ENCODE measurements at places on chromosomes 4 and X. TPM values are rescaled to one million over a fixed set of nuclear protein-coding genes. Genes with fewer than 3 reads are reported as not detected.

DNA sequence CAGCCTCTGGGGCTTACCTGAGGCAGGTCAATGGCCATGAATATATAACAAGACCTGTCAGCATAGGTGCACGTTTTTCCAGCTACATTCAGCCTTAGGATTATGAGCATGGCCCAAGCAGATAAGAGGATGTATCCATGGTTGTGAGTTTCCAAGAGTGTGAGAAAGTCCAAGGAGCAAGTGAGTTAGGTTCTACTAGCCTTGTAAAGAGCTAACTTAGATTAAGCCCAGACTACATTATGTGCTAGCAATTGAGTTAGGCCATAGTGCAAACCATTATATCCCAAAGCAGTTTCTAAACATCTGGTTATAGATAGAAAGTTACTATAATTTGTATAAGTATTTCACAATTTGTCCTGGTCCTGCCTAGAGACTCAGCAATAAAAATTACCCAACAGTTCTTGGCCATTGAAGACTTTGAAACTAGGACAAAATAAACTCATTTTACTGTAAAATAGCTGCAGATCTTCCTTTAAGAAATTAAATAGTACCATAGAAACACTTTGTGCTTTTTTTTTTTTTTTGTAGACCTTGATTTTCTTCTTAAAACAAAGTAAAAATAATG, 312.0 kb downstream of the CAMK2D start:
- no peaks in the 10 kb centered on the region for H3K36me3 ChIP-seq
- no peak overlapping the region for H3K27ac ChIP-seq
- H3K27me3 ChIP-seq: no peaks in the 10 kb centered on the region
- DNase-seq: no peak
- H3K4me1 ChIP-seq: no peaks in the 10 kb centered on the region

DNA sequence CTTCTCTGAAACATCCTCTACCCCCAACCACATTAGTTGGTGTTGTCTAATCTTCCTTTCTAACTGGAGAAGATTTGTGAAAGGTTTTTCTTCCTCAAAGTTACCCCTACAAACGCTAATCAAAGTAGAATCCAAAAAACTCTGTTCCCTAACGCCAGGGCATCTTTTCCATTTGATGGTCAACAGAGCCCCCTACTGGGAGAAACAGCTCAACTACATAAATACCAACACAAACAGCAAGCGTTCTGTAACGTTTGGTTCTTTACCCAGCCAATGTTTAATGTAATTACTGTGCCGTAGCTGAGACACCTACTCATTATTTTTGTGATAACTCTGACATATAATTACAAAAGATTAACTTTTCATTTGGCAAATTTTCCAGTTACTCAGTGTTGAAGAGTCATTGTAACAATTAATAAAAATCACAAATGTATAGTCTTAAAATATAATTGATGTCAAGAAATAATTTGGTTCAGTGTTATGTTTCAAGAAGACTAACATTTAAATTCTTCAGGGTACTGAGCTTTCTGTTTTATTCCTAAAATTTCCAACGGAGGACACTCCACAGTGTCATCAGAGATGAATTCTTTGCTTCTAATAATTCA, 94.9 kb upstream of the TBC1D9 start:
- H3K27me3 ChIP-seq: no peaks in the 10 kb centered on the region
- no peaks in the 10 kb centered on the region for H3K36me3 ChIP-seq
- no peak overlapping the region for H3K4me3 ChIP-seq
- no peak for DNase-seq

DNA sequence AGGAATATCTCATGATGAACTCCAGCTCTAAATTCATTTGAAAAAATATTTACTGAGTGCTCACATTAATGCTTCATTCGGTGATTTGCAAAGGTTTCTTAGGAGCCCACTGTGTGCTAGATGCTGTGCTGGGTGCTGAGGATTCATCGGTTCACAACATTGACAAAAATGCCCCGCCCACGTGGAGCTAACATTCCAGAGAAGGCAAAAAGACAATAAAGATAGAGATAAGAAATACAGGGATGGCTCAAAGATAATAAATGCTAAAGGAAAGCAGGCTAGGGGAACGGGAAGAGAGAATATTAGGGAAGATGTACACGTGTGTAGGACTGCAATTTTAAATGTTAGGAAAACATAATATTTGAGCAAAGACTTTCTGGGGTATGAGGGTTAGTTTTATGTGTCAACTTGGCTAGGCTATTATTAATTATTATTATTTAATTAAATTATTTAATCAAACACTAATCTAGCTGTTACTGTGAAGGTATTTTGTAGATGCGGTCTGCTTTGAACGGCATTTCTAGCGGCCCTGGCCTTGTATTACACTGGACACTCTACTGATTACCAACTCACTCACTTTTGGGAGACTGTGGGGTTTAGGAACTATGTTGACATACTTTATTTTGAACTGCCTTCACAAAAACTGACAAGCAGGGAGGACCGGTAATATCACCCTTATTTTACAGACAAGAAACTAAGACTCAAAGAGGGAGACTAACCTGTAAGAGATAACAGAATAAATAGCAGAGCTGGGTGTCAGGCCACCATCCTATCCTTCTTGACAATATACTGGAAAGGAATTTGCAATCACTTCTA, 61.9 kb upstream of the IRF2 start:
- no peaks in the 10 kb centered on the region for H3K36me3 ChIP-seq
- H3K27me3 ChIP-seq: no peaks in the 10 kb centered on the region
- no peaks in the 10 kb centered on the region for H3K4me1 ChIP-seq
- DNase-seq: no peak

DNA sequence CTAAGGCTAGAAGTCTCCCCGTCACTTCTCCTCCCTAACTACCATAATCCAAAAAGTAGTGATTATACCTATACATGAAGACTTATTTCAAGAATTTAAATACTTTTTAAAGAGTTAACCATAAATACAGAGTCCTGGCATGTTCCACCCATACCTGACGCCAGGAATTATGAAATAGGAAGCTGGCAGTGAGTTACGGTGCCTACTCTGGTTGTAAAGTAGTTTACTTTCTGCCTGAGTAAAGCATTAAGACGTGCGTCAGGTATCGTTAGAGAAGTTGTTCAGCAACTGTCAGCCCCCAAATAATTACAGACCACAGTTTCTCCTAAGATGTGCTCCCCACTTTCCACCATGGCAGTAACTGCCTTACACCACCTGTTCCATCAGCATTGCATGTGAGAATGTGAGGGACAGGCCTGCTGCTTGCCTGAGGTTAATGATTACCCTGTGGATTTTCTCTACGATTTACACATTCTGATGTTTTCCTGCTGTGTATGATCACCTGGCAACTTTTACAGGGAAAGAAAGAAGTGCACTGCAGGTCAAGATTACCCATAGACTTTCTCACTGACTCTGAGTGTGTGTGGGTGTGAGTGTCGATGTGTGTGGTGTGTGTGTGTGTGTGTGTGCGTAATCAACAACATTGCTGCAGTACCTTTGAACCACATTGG, 92.3 kb upstream of the SLC7A11 start:
- no peak overlapping the region for H3K27ac ChIP-seq
- no peak overlapping the region for H3K4me3 ChIP-seq
- no peaks in the 10 kb centered on the region for H3K36me3 ChIP-seq
- no peaks in the 10 kb centered on the region for H3K27me3 ChIP-seq
- DNase-seq: peak; percentile 39
- no peaks in the 10 kb centered on the region for H3K4me1 ChIP-seq

Gene SH3D19
- total RNA-seq: 36.8 TPM

Gene RIPPLY1
- 0.50 TPM for total RNA-seq

DNA sequence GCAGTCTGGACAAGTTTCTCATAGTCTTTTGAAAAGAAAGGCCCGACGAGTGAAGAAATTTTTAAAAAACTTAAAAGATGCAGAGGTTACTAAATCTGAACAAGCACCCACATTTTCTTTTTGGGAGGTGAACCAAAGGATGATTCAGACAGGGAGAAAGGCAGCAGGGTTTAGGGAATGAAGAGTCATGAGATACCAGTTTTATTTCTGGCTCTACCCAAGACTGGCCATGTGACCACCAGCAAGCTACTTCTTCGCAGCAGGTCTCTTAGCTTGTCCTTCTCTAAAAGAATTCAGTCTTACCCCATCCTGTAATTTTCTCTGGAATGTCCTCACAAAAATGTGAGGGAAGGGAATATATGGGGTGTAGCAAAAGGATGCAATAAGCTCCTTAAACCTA, 37.6 kb downstream of the AMOT start:
- H3K27ac ChIP-seq: no peak overlapping the region
- H3K4me3 ChIP-seq: no peak overlapping the region
- H3K27me3 ChIP-seq: no peaks in the 10 kb centered on the region
- H3K36me3 ChIP-seq: peaks cover 9% of the 10 kb centered on the region
- no peaks in the 10 kb centered on the region for H3K4me1 ChIP-seq
- no peak for DNase-seq

- no peaks in the 10 kb centered on the region for H3K36me3 ChIP-seq
- H3K27me3 ChIP-seq: no peaks in the 10 kb centered on the region
- no peaks in the 10 kb centered on the region for H3K4me1 ChIP-seq
Observed at GRCh38 chrX:102697494-102697893, 14.8 kb upstream of the GPRASP2 start.

GRCh38 chr4:98682719-98683118, 24.3 kb upstream of the TSPAN5 start:
- H3K36me3 ChIP-seq: no peaks in the 10 kb centered on the region
- H3K4me1 ChIP-seq: no peaks in the 10 kb centered on the region
- H3K27me3 ChIP-seq: no peaks in the 10 kb centered on the region
- no peak overlapping the region for H3K4me3 ChIP-seq
- no peak overlapping the region for H3K27ac ChIP-seq

- H3K4me1 ChIP-seq: no peaks in the 10 kb centered on the region
- no peak overlapping the region for H3K4me3 ChIP-seq
- H3K27me3 ChIP-seq: peaks cover 3% of the 10 kb centered on the region
- no peak for DNase-seq
Observed at GRCh38 chrX:4129626-4130025, 416.2 kb upstream of the PRKX start.

GRCh38 chrX:119647552-119648420, 41.6 kb upstream of the NKRF start:
- no peaks in the 10 kb centered on the region for H3K36me3 ChIP-seq
- no peaks in the 10 kb centered on the region for H3K4me1 ChIP-seq
- no peak for DNase-seq
- no peak overlapping the region for H3K4me3 ChIP-seq
- H3K27me3 ChIP-seq: no peaks in the 10 kb centered on the region

Gene NCAPG
- total RNA-seq: 0.91 TPM

Gene AFM
- total RNA-seq: not detected

- no peak for DNase-seq
- H3K4me3 ChIP-seq: no peak overlapping the region
- no peaks in the 10 kb centered on the region for H3K4me1 ChIP-seq
- H3K36me3 ChIP-seq: no peaks in the 10 kb centered on the region
- no peak overlapping the region for H3K27ac ChIP-seq
- H3K27me3 ChIP-seq: no peaks in the 10 kb centered on the region
Observed at GRCh38 chrX:149704664-149705063, 7.2 kb upstream of the MAGEA11 start.

DNA sequence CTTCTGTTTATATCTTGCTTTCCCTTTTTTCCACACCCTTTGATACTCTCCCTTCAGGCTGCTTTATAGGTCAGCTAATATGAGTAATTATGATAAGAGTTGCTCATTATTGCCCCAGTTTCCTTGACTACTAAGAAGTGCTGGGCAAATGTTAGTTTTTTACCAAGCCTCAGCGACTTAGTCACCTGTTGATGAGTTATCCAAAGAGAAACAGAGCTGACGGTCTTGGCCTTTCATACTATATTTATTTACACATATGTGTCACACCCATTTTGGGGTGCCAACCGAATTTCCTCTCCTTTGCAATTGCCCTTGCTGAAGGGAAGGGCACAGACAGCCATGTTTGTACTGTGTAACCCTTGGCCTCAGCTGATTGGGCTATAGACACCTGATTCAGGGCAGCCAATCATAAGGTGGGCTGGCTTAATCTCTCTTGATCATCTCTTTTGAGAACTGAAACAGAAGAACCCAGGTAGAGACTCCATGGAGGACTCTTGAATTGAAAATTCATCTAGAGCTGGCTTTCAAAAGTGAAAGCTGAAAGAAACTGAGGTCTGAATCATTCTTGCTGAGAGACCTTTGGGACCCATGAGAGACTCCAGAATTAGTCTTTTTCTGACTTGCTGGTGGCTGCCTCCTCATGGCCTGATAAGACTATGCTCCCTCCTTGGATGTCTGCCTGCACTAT, 111.7 kb upstream of the RPS6KA3 start:
- H3K36me3 ChIP-seq: no peaks in the 10 kb centered on the region
- DNase-seq: no peak
- no peaks in the 10 kb centered on the region for H3K4me1 ChIP-seq
- H3K27ac ChIP-seq: no peak overlapping the region
- no peak overlapping the region for H3K4me3 ChIP-seq

GRCh38 chr4:13166214-13166613, 317.9 kb downstream of the RAB28 start:
- peak; percentile 41 for DNase-seq
- no peaks in the 10 kb centered on the region for H3K36me3 ChIP-seq
- no peaks in the 10 kb centered on the region for H3K4me1 ChIP-seq
- no peak overlapping the region for H3K4me3 ChIP-seq
- H3K27me3 ChIP-seq: no peaks in the 10 kb centered on the region

- DNase-seq: no peak
- H3K27me3 ChIP-seq: no peaks in the 10 kb centered on the region
- no peak overlapping the region for H3K4me3 ChIP-seq
- no peaks in the 10 kb centered on the region for H3K4me1 ChIP-seq
- H3K27ac ChIP-seq: no peak overlapping the region
Observed at GRCh38 chr4:8417071-8417614, 23.4 kb downstream of the ACOX3 start.

GRCh38 chr4:57318703-57319102, 208.5 kb upstream of the IGFBP7 start:
- H3K4me1 ChIP-seq: no peaks in the 10 kb centered on the region
- no peak overlapping the region for H3K4me3 ChIP-seq
- no peaks in the 10 kb centered on the region for H3K27me3 ChIP-seq
- H3K27ac ChIP-seq: no peak overlapping the region

- H3K27me3 ChIP-seq: no peaks in the 10 kb centered on the region
- no peak for DNase-seq
- H3K4me3 ChIP-seq: no peak overlapping the region
- H3K4me1 ChIP-seq: no peaks in the 10 kb centered on the region
- H3K36me3 ChIP-seq: no peaks in the 10 kb centered on the region
- no peak overlapping the region for H3K27ac ChIP-seq
Observed at GRCh38 chr4:115279330-115279729, 165.9 kb upstream of the NDST4 start.

GRCh38 chr4:147461161-147461560, 19.7 kb upstream of the EDNRA start:
- H3K4me3 ChIP-seq: no peak overlapping the region
- DNase-seq: no peak
- H3K4me1 ChIP-seq: no peaks in the 10 kb centered on the region
- H3K27me3 ChIP-seq: no peaks in the 10 kb centered on the region

Gene SSX1
- not detected for total RNA-seq

Gene MAGEB1
- not detected for total RNA-seq

- no peak overlapping the region for H3K4me3 ChIP-seq
- H3K36me3 ChIP-seq: no peaks in the 10 kb centered on the region
- no peak overlapping the region for H3K27ac ChIP-seq
- no peak for DNase-seq
- H3K27me3 ChIP-seq: no peaks in the 10 kb centered on the region
- H3K4me1 ChIP-seq: no peaks in the 10 kb centered on the region
Observed at GRCh38 chr4:117784266-117784665, 250.0 kb upstream of the NDST3 start.

DNA sequence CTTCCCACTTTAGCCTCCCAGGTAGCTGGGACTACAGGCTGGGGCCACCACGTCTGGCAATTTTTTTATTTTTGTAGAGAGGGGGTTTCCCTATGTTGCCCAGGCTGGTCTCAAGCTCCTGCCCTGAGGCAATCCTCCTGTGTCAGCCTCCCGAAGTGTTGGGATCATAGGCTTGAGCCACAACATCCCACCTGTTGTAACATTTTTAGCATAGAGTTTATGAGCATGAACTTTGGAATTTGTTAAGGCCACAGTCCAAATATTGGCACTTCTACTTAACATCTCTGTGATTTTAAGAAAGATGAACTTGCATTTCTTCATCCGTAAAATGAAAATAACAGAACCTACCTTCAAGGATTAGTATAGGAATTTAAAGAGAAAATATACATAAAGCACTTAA, 445.6 kb downstream of the IQCM start:
- no peaks in the 10 kb centered on the region for H3K27me3 ChIP-seq
- H3K36me3 ChIP-seq: no peaks in the 10 kb centered on the region
